T-cell (primary cell): ENCODE measurements at places on chromosomes 12 and 14.

DNA sequence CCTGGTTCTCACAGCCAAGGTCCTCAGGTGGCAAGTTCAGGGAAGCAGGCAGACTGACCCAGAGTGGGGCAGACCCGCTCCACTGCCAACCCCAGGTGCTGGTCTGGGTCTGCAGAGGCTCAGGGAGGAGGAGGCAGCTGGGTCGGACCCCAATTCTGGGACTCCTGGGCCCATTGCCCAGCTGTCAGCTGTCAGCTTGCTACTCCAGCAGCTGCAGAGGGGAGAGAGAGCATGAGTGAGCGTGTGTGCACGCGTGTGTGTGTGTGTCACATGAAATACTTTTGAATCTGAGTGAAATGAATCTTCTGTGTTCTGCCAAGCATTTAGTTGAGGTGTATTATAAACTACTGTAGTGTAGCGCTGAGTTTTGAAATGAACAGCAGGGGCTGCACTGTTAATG lies 30.8 kb downstream of the XRCC3 start:
- DNase-seq = no peak

DNA sequence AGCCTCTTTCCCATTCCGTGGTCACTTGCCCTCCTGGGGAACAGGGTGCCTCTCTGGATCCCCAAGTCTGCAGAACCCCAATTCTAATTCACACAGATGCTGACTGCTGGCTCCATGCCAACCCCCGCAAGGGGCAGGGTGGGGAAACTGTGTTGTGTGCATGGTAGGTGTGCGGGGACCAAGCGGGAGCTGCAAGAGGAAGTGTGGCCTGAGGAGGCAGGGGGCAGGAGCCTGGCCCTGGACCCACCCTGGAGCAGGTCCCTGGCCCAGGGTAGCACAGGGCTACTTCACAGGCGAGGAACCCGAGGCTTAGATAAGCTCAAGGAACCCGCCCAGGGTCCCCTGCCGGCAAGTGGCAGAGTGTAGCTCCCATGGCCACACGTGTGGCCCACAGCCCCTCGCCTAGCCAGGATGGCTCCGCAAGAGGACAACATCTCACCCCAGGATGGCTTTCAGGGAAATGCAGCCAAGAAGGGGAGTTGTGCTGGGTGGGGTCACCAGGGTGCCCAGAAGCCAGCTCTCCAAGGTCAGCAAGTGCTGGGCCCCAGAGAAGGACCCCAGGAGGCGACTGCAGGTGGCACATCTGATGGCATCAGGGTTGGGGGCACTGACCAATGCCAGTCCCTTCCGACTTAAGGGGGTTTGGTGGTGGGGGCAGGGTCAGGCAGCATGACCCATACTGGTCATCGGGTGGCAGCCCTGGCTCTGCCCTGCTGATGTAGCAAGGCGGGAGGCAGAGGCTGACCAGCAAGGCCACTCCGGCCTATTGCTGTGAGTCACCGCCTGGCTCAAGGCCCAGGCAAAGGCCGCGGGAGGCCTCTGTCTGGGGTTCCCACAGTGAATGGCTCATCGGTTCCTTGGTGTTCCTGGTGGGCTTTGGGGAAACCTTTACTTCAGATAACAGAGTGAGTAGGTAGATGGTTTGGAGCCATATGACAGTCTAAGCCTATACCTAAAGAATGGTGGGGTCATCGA lies 37.3 kb upstream of the EML1 start:
- DNase-seq = no peak

DNA sequence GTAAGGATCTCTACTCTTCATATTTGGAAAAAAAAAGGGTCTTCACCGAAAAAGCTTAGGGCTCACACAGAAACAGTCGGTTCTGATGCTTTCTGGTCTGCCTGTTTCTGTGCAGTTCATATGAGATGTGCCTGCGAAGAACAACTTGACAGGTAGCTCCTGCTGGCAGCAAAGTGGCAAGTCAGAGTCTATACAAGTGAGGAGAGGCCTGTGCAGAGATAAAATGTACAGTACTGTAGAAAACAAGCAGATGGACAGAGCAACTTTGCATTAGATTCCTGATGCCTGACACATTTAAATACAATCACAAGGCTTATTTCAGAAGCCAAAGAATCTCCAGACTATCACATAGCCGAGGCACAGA lies 936.0 kb downstream of the DIO2 start:
- no peak for DNase-seq

- DNase-seq = peak; percentile 21
Observed at GRCh38 chr12:12736759-12737676, 19.9 kb downstream of the CDKN1B start.

DNA sequence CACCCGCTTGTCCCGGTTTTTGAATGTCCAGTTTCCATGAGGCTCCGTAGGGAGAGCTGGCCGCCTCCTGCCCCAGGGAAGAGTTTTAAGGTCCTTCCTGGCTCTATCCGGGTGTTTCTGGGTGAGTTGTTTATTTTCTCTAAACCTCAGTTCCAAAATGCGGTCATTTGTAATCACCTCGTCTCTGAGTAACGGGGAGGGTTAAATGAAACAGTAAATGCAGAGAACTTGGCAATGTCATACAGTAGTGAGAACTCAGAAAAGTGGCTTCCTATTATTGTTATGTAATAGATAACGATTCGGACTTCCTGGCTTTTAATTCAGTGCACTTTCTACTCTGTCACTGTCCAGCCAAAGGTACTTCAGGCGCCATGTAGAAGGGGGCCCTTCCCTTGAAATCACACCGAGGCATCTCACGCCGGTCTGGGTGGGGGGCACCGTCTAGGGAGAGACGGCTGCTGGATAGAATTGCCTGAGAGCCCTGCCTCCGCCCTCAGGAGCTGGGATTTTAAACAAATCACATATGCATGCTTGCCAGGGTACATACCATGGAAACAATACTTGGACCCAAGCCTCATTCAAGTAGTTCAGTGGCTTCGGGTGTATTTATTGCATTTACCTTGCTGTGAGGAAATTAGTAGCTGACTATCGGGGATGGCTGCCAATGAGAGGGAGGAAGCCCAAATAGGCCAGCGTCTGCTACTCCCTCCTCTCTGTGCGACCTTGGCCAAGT lies 26.4 kb downstream of the NOS1 start:
- DNase-seq = no peak

DNA sequence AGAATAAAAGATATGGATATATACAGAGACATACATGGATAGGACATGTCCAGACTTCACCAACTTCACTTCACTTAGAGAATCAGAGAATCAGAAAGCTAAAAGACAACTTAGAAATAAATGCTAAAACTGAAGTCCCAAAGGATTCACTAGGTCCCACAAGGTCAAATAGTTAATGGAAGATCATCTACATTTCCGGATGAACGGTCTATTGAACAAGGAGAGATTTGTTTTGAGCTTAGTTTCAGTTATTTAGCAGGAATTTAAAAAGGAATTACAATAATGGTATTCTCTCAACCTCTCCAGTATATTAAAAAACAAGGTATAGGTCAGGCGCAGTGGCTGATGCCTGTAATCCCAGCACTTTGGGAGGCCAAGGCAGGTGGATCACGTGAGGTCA lies 187.0 kb downstream of the MED13L start:
- DNase-seq = no peak

- DNase-seq = no peak
Observed at GRCh38 chr14:65002586-65003210, 16.0 kb downstream of the FNTB start.

- DNase-seq = no peak
Observed at GRCh38 chr14:69626132-69626500, 14.7 kb downstream of the SUSD6 start.

DNA sequence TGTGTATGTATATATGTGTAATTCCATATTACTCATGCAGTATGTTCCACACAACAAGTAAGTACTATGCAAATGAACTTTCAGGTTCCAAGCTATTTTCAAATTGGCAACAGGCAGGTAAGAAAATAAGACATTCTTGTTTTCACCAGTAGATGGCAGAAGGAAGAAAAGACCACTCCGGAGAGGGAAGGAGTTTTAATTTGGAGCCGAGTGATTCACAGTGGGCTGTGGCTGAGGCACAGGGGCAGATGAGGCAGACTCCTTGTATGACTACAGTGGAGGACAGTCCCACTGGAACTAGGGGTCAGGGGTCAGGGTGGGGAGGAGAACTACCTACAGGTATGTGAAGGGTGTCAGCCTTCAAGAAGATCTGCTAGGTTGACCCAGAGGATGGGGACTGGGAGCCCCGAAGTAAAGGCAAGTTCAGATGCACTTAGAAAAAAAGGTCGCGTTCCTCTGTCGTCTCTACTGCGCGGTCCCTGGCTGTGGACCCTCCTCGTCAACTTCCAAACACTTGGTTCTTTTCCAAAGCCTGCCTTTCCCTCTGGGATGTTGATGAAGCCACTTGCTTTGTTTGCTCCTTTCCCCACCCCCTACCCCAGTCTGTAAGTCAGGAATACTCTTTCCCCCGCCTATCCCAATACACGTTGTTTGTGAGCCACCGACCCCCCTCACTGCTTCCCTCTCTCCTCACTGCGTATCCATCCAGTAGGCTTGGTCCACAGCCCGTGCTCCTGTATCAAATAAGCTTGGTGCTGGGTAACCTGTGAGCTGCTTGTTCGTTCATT lies 24.1 kb downstream of the DDX47 start:
- DNase-seq = peak; percentile 6

- DNase-seq = no peak
Observed at GRCh38 chr12:59386236-59386635, 209.6 kb upstream of the SLC16A7 start.

GRCh38 chr14:34204774-34205173 lies 253.9 kb upstream of the EGLN3 start:
- no peak for DNase-seq

DNA sequence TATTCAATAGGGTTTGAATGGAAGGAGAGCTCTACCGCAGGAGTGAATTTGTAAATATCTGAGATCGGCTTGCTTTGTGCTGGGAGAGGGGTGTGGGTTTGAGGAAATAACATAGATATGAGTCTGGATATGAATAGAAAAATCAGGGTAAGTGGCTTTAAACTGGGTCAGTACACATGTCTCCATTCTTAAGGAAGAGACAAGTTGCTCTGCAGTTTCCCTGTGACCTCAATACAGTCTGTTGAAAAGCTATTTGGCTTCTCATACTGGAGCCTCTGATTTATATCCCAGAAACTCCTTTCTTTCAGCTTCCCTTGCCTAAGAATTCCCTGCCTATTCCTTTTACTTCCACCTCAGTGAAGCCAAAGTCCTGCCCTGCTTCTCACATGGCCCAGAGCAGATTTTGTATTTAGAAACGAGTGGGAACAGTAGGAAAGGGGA lies 153.5 kb upstream of the ATF7IP start:
- no peak for DNase-seq

- DNase-seq = no peak
Observed at GRCh38 chr14:30138567-30138966, 210.9 kb upstream of the PRKD1 start.

DNA sequence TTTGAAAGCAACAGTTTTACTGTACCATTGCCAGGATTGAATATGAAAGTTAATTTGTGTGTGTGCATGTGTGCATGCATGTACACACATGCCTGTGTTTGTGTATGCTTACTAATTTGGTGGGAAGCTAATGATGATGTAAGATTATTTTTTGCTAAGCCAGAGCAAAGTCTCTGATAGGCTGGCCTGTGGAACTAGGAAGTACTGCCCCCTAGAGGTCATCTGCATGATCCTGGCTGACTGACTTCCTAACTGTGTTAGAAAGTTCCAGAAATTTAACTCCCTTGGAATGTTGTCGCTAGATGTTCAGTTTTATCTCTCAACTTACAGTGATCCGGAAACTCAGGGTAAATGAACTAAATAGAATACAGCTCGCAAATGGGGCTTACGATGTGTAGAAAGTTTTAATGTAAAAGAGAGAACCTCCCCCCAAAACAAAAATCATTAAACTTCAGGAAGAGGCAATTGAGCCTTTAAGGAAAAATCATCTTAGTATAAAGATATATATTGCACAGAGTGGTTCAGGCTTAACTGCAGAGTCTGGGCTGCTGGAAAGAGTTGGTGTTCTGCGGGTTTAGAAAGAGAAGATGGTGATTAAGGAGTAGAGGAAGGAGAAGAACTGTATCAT lies 34.3 kb upstream of the SLC38A1 start:
- peak; percentile 17 for DNase-seq

DNA sequence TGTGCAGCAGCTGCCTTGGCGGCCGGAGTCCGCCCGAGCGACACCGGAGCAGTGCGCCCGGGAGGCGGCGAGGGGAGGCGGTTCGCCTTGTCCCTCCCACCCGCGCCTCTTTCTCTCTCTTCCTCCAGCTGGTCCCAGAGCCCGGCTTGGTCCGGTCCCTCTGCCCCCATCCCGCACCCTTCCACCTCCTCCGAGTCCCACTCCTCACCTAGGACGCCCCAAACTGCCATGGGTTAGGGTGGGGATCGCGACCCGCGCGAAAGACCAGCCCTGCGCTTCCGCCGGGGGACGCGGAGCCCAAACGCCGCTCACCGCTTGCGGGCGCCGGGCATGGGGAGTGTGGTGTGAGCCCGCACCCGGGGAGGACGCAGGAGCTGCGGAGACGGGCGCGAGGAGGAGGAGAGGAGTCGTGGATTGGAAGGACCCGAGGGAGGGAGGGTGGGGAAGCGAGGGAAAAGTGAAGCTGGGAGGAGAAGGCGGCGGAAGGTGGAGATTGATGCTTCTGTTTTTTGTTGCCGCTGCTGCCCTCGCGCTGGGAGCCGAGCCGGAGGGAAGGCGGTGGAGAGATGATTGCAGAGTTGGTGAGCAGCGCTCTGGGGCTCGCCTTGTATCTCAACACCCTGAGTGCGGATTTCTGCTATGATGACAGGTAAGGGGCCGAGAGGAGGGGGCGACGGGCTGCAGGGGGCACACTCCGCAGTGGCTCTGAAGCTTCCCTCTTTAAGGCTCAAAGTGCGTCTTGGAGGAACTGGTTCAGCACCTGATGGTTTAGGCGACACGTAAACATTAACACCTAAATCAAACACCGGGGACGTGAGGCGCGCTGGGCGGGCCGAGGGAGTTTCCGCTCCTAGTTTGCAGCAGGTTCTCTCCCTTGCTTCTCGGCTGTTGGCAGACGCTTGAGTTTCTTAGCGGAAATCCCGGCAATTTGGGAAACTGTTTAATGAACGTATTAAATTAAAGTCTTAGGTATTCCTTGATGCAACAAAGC lies 610 bp downstream of the TMTC2 start:
- DNase-seq = peak; percentile 66

GRCh38 chr14:101442451-101442850 lies 118.8 kb upstream of the DIO3 start:
- DNase-seq = peak; percentile 68

DNA sequence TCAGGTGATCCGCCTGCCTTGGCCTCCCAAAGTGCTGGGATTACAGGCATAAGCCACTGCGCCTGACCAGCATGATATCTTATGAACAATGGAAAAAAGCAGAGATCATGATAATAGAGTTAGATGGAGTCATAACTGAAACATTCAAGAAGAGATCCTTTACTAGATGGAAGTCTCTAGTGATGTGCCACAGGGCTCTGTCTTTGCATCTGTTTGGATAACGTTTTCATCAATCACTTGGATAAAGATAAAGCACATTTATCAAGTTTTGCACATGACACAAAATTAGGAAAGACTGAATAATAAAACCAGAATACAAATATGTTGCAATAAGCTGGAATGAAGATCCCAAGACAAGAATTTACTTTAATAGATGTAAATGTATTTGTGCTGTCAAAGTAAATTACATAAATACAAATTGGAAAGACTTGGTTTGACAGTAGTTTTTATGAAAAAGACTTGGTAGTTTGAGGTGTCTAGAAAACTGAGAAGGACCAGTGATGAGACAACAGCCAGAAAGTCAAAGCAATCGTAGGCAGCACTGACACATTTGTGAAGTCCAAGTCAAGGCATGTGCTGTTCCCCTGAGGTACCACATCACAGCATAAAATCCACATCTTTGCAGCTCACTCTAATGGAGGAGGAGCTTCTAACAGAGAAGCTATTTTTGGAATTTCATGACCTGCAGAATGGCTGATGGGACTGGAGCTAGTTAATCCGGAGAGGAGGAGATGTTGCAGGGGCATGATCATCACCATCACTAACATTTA lies 28.5 kb downstream of the GPRC5A start:
- DNase-seq = no peak
